ENCODE measurements at places on chromosomes 1 and 21.
A peak's percentile ranks its signal among the peaks of the same experiment; 100 is the strongest.

DNA sequence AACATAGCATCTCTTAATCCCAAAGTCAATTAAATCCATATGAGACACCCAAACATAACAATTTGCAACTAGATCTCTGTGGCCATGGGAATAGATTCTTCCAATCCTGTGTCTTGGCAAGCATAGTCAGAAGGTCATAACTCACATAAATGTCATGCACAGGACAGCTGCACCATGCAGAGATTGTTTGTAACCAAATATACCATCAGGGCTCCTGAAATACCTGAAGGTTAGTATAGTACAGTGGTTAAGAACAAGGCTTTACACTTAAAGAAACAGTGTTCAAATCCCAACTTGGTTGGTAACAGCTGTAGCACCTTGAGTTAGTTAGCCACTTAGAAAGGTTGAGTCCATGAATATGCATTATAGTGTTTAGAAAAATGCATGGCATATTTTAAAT lies 82.6 kb upstream of the CCDC190 start:
- no peak for DNase-seq

- DNase-seq: peak; percentile 33
Observed at GRCh38 chr1:9816199-9816598, 7.6 kb downstream of the CLSTN1 start.

GRCh38 chr1:153957744-153958110 lies 685 bp downstream of the CRTC2 start:
- DNase-seq: no peak

GRCh38 chr1:183537405-183537804 lies 52.9 kb downstream of the NCF2 start:
- DNase-seq: no peak

- no peak for DNase-seq
Observed at GRCh38 chr1:246788895-246789338, 64.7 kb downstream of the SCCPDH start.

- no peak for DNase-seq
Observed at GRCh38 chr1:186658999-186659398, 21.2 kb downstream of the PTGS2 start.

DNA sequence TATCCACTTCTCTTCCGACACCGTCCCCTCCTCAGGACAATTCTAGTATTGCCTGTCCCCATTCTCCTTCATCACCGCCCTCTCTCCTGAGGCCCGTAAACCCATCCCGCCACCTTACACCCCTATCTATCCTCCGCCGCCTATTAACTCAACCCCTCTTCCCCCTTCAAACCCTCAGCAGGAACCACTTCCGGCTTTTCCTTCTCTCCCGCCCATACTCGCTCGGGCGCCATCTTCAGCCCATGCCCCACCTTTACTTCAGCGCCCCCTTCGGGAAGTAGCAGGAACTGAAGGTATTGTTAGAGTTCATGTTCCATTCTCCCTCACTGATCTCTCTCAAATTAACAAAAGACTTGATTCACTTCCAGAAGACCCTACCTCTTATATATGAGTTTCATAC lies 31.6 kb downstream of the VN1R5 start:
- DNase-seq: no peak

GRCh38 chr1:96234299-96234698 lies 487.3 kb upstream of the PTBP2 start:
- no peak for DNase-seq

DNA sequence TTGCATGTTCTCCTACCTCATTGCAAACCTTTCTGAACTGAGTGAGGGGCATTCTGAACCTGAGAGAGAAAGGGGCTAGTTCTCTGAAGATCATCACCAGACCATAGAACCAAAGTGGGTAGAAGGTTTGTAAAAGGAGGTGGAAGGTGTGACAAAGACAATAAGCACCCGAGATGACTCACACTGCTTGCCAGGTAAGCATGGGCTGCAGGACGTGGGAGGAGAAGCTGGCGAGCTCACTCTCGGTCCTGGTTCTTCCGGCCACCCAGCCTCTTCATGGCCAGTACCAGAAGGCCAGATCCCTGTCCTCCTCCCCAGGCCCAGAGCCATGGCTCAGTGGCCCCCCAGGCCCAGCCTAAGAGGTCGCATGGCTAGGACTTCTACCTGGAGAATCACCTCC lies 128.3 kb downstream of the TMEM53 start:
- no peak for DNase-seq

GRCh38 chr1:215891266-215892057 lies 324.4 kb downstream of the KCTD3 start:
- DNase-seq: no peak

- DNase-seq: no peak
Observed at GRCh38 chr1:17316704-17317103, 8.7 kb downstream of the PADI4 start.

- no peak for DNase-seq
Observed at GRCh38 chr21:32182449-32182848, 96.4 kb downstream of the MIS18A start.

- DNase-seq: no peak
Observed at GRCh38 chr1:245609354-245610150, 454.8 kb downstream of the KIF26B start.

- DNase-seq: no peak
Observed at GRCh38 chr21:37748351-37748750, 167.9 kb downstream of the KCNJ6 start.

DNA sequence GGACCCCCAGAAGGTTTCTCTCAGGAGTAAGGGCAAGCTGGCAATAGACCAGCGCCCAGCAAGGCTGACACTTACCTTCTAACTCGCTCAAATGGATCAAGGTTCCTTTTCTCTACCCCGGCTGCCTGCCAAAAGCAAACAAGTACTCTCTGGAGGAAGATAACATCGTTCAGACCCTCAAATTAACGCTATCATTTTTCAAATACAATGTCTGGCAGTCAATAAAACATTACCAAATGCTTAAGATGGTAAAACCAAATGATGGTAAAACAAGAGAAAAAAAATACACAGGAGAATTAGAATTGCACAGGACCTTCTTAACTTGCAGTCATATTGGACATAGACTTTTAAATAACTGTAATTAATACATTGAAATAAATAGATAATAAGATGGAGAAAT lies 148.1 kb downstream of the SPATA46 start:
- DNase-seq: no peak

- DNase-seq: no peak
Observed at GRCh38 chr1:25723250-25723880, 76.6 kb upstream of the SELENON start.

DNA sequence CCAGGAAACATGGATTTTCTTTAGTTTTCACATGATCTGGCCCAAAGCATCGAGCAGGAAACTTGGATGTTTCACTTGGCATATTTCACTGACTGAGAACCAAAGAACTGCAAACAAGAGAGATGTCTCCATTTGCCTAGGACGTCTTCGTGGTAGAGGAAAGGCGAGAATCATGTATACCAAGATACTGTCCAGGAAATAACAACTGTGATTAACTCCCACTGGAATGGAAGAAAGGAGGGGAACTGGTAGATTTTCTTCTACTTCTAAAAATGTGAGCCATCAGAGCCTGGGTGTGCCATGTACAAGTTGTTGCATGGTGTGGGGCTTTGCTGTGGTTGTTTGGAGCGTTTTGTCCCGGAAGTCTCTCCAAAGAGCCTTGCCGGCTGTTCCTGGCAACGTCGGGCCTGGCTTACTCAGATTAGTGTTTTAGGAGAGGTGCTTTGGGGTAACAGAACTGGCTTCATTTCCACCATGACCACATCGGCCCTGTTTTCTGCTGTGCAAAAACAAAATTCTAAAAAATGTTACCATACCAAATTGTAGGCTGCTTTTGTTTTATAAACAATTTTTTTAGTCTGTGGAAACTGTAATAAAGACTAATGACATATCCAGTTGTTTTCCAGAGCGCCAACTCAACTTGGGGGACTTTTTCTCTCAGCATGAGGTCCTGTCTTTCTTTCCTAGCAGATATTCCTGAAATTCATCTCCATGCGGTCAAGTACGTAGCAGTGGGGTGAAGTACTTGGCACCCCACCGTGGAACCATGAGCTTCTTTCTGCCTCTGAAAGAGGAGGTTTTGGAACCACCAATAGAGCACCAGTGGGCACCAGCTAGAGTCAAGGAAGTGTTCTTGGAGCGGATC lies 118.3 kb downstream of the TM2D1 start:
- DNase-seq: no peak

- no peak for DNase-seq
Observed at GRCh38 chr1:151851886-151852285, 1.6 kb downstream of the THEM5 start.

- DNase-seq: no peak
Observed at GRCh38 chr21:36698981-36699545, at the start of gene SIM2. Gene SIM2 (plus strand): TSS chr21:36699115. CDS start chr21:36699747, 632 bp downstream.

DNA sequence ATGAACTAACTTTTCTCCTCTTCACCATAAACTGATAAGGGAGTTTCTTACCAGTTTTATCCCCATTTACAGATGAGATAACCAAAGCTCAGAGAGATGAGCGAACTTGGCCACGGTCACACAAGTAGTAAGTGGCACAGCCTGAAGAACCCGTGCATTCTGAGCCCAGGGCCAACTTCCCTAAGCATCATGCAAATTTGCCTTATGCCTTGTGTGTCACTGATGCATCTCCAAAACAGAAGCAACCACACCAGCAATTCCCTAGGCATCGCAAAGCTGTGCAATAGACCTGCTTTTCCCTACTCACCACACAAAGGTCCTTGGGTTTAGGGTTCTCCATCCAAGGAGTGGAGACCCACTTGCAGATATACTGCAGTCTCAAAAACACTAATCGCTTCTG lies 304.5 kb upstream of the KAZN start:
- DNase-seq: no peak

- DNase-seq: peak; percentile 44
Observed at GRCh38 chr1:119948342-119949214, 52.3 kb upstream of the ADAM30 start.

DNA sequence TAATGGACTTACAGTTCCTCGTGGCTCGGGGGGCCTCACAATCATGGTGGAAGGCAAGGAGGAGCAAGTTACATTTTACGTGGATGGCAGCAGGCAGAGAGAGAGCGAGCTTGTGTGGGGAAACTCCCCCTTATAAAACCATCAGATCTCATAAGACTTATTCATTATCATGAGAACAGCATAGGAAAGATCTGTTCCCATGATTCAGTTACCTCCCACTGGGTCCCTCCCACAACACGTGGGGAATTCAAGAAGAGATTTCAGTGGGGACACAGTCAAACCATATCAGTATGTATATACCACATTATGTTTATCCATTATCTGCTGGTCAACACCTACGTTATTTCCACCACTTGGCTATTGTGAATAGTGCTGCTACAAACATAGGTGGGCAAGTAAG lies 352.3 kb upstream of the B3GALT2 start:
- DNase-seq: no peak

GRCh38 chr1:218742467-218743262 lies 397.5 kb downstream of the TGFB2 start:
- DNase-seq: no peak

DNA sequence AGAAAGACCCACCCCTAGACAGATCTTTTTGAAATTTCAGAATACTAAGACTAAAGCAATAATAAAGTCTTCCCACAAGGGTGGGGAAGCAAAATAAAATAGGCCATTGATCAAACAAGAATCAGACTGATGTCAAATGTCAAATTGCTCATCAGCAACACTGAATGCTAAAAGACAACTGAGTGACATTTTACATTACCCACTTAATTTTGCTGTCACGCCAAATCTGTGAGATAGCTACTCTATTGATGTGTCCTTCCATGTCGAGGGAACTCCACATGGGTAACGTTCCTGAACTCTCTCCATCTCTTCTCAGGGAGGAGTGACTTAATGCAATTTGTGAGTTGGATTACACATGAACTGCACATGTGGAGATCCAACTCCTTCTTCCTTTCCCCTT lies 271.7 kb upstream of the CAMK1G start:
- DNase-seq: no peak

GRCh38 chr21:35079181-35079580 lies 30.1 kb upstream of the RUNX1 start:
- DNase-seq: no peak

- DNase-seq: no peak
Observed at GRCh38 chr1:55364216-55364615, 149.1 kb upstream of the USP24 start.

DNA sequence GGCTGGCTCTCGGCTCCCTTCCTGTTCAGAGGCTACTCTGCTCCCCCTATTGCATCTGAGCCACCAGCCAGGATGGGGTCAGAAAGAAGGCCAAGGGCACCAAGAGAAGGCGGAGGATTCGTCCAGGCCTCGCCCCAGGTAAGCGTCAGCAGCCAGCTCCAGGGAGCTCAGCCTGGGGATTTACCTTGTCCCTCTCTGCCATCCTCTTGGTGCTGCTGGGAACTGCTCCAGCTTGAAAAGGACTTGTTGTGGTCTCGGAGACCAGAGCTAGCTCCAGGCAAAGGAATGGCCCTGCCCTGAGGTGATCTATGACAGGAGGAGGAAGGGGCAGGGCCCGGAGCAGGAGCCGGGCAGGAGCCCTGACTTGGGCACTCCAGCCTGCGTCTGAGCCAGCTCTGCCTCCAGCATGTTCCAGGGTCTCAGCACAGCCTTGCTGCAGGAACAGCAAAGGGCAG lies 113.7 kb upstream of the IFFO2 start:
- DNase-seq: no peak

DNA sequence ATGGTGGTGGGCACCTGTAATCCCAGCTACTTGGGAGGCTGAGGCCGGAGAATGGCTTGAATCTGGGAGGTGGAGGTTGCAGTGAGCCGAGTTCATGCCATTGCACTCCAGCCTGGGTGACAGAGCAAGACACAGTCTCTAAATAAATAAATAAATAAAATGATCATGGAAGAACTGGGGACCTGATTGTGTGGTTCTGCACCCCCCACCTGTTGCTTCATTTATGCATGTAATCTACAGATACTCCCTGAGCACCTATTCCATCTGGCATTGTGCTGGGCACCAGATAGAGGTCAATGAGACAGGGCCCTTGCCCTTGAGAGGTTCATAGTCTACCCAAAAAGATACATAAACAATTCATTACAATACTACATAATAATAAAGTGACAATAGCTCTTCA lies 11.0 kb upstream of the RHBG start:
- DNase-seq: no peak

DNA sequence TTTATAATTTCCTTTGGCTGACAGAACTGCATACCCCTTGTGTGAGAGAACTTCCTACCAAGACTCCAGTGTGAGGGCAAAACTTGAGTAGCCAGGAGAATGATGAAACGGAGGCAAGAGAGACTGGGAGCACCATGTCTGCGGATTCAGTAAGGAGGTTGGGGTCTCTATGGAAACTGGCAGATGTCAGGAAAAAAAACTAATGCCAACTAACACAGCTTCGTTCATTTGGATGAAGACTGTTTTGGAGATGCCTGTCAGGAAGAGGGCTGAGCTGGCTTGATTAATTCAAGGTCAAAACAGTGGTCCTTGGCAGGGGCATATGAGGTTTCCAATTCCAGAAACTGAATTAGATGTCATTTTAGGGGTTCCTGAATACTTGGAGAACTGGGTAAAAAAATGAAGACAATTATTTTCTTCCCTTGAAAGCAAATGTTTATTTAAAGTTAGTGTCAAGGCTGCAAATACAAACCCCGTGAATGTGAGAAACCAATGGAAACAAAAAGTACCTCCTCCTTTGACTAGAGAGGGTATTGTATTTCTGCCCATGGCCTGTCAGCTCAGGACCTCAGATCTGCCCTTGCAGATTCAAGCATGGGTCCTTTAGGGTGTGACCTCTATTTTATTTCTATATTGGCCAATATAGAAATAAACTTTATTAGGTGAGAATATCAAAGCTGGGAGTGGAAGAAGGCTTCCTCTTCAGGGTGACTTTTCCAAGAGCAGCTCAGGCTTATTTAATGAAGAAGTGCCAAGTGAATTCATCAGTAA lies 110.5 kb downstream of the MAST2 start:
- DNase-seq: no peak

GRCh38 chr1:211033921-211034525 lies 99.9 kb downstream of the KCNH1 start:
- DNase-seq: no peak

GRCh38 chr1:87117761-87118368 lies 203.4 kb downstream of the HS2ST1 start:
- no peak for DNase-seq

GRCh38 chr1:233689017-233689747 lies 75.3 kb downstream of the KCNK1 start:
- no peak for DNase-seq
